ENCODE measurements at places on chromosomes 7 and 10.

DNA sequence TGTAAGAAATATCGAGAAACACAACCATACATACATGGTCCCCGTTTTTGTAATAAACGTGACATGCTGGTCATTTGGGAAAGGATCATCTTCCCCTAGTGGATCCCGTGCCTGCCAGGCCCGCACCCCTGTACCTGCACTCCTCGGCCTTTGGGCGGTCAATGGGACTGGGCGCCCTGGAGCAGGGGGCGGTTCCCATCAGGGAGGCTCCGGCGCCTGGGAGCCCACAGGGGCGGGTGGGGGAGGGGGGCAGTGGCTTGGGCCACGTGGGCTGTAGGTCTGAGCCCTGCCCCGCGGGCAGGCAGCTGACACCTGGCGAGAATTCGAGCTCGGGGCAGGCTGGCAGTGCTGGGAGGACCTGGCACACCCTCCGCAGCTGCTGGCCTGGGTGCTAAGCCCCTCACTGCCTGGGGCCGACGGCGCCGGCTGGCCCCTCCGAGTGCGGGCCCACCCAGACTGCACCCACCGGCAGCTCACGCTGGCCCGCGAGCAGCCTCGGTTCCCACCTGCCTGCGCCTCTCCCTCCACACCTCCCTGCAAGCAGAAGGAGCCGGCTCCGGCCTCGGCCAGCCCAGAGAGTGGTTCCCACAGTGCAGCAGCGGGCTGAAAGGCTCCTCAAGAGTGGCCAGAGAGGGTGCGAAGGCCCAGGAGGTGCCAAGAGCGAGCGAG lies 361.6 kb upstream of the GRM3 start:
- DNase-seq: no peak

GRCh38 chr7:92042056-92042737 lies 92.1 kb downstream of the CYP51A1 start:
- no peak for DNase-seq

DNA sequence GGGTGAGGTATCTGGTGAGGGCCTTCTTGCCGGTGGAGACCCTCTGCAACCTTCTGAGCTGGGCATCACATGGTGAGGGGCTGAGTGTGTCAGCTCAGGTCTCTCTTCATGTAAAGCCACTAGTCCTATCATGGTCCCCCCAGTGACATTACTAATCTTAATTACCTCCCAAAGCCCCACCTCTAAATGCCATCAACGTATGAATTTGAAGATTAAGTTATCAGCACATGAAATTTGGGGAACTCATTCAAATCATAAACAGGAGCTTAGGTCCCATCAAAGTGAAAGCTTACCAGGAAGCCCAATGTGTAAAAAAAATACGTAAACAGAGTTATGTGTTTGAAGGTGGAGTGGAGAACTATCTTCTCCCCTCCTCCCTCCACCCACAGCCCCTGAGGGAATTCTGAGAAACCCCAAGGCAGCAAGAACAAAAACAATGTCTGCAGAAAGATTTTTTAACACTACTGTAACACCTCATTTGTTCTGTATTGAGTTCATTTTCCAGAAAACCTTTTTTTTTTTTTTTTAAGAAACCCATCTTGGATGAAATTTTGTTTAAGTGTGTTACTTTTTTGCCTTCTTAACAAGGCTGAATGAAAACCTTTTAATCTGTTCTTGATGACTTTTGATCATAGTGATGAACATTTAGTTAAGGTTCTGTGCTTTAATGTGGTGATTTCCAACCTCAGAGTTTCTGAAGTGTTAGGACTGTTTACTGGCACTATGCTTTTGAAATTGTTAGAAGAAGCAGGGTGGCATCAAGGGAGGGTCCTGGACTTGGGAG lies 19.1 kb upstream of the PCGF5 start:
- peak; percentile 38 for DNase-seq

- no peak for DNase-seq
These were observed 71.6 kb downstream of the THSD7A start for GRCh38 chr7:11760372-11760771.

DNA sequence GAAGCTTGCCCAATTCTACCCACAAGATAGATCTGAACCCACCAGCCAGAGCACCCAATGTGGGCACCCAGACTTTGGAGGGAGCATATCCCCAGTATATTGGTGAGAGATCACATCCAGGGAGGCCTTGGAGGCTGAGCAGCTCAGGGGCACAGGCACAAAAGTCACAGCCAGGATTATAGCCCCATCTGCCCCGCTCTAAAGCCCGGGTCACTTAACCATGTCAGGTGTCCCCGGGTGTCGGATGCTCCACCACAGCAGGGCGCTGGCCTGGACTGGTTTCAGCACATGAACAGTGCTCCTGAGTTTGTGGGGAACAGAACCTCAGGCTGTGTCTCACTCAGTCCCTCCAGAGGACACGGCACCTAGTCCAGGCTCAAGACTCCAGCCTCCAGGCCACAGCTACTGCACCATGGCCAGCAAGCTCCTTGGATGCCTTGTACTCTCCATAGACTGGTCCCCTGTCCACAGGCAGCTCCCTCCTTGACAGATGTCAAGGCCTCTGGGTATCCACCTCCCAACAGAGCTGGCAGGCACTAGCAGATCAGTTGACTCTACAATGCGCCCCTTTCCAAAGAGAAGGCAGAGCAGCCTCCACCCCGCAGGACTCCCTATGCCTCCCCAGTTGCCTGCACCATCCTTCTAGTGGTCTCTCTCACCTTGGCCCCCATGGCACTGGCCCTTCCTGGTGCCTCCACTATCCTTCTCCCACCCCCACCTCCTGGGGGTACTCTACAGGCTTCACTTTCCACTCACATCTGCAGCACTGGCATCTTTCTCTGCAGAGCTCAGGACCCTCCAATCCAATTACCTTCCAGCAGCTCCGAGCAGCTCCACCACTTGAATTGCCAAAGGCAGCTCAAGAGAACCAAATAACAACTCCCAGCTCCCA lies 306.0 kb downstream of the GRID1 start:
- DNase-seq: no peak

GRCh38 chr7:130369831-130370550 lies 10.3 kb upstream of the CPA1 start:
- no peak for DNase-seq

DNA sequence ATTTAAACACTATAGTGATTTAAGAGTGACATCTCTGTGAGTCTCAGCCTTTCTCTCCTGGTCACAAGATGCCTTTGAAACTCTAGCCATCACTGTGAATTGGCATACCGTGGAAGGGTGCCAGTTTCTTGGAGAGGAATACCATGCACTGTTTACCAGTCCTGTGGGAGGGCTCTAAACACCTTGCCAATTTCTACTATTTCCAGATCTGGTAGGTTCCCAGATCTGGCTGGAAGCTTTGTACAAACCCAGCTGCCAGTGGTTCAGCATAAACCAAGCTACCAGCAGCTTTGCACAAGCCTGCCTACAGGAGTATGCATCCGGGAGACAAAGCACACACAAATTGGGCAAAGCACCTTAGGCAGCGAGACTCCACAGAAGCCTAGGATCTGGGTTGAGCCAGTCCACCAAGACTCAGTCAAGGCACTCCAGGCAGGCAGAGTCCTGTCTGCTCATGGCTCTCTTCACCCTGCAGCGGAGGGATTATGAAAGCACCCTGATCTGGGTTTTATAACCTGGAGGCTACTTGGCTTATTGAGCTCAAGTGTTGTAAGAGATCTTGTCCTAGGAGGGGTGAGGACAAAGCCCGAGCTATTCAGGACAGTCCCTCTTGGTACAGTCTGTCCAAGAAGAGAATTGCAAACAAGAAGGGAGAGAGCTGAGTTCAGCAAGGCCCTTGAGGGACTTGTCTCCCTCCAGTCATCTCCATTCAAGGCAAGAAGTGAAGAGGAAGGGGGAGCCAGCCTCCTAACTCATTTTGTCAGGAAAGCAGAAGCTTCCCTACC lies 23.6 kb downstream of the MCM10 start:
- no peak for DNase-seq

DNA sequence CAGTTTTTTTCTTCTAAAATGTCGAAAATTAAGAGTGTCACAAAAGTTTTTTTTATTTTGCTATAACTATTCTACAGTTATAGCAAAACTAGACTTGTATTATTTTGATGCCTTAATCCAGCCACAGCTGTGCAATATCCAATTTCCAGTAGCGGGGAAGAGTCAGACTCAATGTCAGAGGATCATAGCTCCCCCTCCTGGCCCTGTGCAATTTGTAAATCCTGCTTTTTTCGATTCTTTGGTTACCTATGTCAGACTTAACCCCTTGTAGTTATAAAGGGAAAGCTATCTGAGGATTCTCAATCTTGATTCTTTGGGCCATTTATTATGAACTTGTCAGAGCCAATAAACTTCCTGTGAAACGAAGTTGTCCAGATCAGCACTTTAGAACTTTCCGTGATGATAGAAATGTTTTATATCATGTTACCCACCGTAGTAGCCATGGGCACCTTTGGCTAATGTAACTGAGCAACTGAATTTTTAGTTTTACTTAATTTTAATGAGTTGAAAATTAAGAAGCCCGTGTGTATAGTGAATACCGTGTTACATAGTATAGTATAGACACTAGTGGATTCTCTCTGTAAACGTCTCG lies 87.7 kb upstream of the PRKCQ start:
- DNase-seq: no peak

DNA sequence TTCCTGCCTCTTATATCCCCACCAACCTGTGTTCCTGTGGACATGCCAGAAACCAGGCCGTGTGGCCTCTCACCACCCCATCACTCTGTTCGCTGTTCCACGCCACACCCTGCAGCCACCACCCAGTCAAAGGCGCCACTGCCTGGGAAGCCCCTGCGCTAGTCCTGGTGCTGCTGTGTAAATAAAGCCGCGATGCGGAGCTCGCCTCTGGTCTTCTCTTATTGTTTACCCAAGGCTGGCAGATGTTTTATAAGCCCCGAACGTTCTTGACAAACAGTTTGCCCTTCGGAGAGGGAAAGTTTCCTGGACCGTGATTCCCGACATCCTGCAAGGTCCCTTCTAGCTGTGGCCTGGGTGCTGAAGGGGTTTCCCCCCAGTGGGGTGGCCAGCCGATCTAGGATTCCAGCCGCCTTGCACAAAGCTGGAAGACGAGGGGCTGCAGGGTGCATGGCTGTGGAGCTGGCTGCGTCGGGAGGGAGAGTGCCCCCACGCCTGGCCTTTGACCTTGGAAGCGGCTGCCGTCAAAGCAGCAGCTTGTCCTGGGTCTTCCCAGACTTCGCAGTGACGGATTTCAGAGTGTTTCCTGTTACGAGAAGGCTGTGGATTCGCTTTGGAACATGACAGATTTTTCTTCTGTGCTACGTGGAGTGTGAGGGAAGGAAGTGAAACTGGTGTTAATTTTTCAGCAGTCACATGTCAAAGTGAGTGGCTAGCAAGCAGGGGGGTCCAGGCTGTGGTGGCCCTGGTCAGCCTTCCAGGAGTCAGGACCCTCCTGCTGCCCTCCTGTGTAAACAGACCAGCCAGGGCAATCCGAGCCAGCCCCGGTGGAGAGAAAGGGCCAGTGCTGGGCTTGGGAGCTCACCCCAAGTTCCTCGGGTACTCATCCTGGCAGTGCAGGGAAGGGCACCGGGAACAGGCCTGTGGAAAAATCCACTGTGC lies 61.6 kb downstream of the LHPP start:
- no peak for DNase-seq

DNA sequence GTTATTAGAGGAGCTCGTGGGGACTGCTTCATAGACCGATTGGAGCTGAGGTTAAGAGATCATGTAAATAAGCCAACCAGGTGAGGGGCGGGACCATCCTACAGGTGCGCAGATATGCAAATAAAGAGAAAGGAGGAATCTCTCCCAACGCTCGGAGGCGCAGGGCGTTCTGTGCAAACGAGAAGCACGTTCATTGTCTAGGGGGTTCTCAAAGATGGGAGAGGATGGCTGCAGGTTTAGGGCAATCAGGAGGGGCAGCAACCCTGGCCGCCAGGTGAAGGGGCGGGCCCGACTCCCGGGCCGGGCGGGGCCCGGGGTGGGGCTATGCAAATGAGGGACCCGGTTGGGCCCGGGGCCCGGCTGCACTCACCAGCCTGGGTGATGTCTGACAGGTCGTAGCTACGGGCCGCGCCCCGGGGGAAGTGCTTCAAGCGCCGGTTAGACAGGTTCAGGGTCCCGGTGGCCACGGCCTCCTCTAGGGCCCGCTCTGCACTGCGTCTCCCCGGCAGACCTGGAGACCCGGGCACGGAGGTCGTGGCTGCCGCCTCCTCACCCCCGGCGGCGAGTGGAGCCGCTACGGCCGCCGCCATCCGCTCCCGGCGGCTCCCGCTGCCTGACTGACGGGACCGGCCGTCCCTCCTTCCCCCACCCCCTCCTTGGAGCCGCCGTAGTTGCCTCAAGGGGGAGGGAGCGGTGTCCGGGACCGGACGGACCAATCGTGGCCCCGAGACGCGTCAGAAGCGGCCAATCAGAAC lies at the start of gene LRCH4:
TSS of gene LRCH4 (minus strand) at position 619 of the 755 bp plus-strand sequence. CDS start at position 590, 29 bp downstream.
- DNase-seq: peak; percentile 36

- DNase-seq: no peak
These were observed 23.7 kb downstream of the KCNH2 start for GRCh38 chr7:150954201-150954985.

- DNase-seq: no peak
These were observed 49.1 kb upstream of the ELN start for GRCh38 chr7:73978661-73979563.

GRCh38 chr10:109456566-109457301 lies 466.6 kb downstream of the XPNPEP1 start:
- no peak for DNase-seq

DNA sequence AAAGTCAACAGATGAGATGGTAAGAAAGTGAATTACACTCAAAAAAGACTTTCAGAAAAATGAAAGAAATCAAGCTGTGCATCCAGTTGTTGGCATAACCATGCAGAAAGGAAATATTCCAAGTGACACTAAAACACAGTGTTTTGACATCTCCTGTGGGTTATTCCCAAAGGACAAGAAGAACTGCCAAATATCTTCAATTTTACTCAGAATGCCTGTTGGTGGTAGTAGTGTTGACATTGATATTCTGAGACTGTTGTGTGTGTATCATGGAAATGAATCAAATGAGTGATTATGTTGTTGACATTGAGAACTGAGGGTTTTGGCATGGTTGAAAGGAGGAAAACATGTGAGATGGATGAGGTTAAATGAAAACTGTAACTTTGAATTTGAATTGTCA lies 196.9 kb downstream of the SH2D4B start:
- DNase-seq: no peak

- peak; percentile 89 for DNase-seq
These were observed 1.2 kb downstream of the KLLN start for GRCh38 chr10:87861953-87862678.

GRCh38 chr7:5777932-5778331 lies 3.5 kb downstream of the RNF216 start:
- no peak for DNase-seq

DNA sequence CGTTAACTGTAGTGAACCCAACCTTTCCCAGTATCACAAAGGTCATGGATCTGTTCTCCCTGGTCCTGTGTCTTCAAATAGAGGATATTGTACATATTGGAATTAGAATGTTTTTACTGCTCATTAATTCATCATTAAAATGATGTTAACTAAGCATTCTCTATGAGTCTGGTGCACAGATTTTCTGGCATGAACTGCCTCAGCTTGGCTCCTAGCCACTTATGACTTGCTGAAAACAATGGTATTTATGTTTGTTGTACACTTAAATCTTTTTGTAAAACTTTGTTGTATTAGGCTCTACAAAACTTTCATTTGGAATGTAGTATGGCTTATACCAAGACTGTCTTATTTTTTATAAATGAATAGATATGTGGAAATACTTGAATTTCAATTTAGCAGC lies 329.4 kb downstream of the TFEC start:
- DNase-seq: no peak

- no peak for DNase-seq
These were observed 32.3 kb upstream of the LYZL1 start for GRCh38 chr10:29256586-29256985.

GRCh38 chr10:122113161-122113944 lies 124.4 kb downstream of the TACC2 start:
- DNase-seq: no peak

All from activated gamma-delta T cell treated with anti-CD3 and anti-CD28 coated beads, Interleukin-2, amount 50 U/mL, for 16 hours (primary cell).